KBM-7 (cell line): ENCODE measurements at places on chromosomes 7 and 10.

GRCh38 chr7:145978769-145979168 lies 137.8 kb upstream of the CNTNAP2 start:
- no peak for DNase-seq

GRCh38 chr7:3067193-3067592 lies 23.5 kb upstream of the CARD11 start:
- DNase-seq = no peak

GRCh38 chr7:38306914-38307313 lies 33.5 kb upstream of the TARP start:
- DNase-seq = peak; percentile 55

GRCh38 chr7:103919272-103919868 lies 70.1 kb downstream of the RELN start:
- no peak for DNase-seq

DNA sequence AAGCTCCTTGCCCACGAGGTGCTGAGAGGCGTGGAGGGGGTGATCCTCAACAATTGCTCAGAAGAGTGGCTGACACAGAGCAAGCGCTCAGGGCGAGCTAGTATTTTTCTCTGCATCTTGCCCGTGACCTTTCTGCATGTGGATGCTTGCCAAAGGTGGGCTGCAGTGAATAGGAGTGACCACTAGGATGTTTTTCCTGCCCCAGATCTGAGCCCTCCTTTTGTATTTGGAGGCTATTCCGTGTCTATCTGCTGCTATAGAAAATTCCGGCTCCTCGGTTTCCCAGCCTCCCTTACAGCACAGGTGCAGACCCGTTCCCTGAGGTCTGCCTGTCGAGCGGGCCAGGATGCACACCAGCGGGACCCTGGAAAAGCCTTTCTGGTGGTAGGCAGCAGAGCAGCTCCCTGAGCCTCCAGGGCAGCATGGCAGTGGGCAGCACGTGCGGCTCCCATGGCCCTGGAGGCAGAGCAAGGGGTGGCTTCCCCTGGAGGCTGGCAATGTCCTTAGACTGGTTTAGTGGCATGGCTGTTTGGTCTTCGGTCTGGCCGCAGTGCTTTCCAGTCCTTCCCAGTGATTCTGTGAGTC lies 145.1 kb upstream of the PCBD1 start:
- no peak for DNase-seq

- no peak for DNase-seq
Observed at GRCh38 chr10:47279276-47279675, 20.7 kb upstream of the GDF10 start.

DNA sequence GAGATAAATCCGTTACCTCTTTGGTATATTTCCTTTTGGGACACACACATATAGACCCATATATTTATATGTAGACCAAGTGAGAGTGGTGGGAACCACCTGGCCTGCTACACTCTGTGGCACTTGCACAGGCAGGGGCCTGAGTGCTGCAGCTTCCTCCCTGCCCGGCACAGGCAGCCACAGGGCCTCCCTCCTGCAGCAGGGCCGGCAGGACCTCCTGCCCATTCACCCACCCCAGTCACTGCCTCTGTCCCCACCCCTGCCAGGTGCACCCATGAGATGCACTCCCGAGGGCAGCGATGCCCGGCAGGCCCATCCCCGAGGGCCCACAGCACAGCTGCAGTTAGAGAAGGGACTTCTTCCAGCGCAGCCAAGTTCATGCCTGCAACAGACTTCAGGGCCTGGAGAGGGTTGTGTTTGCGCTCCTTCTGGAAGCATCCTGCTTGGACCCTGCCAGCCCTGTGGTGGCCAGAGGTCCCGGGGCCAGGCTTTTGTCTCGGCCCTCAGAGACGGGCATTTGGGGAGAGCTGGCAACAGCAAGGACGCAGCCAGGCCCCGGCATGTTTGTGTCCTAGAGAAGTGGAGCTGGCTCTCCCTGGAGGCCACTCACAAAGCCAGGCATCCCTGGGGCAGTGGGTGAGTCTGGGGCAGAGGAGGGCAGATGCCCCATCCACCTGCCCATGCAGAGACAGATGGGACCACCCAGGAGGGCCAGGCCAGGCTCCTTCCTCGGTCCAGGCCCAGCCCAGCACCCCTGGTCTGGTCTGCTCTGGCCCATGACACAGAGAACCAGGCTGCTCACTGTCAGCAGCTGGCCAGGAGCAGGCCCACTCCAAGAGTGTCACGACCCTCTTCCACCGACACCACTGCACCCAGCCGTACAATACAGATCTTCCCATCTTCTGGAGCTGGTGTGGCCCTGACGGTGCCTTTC lies 41.4 kb downstream of the PWWP2B start:
- no peak for DNase-seq
